ENCODE measurements at places on chromosomes 6 and 20.

- DNase-seq = no peak
Observed at GRCh38 chr6:16243055-16243454, 4.7 kb downstream of the GMPR start.

- no peak for DNase-seq
Observed at GRCh38 chr20:44248410-44248759, 1.3 kb downstream of the GDAP1L1 start.

GRCh38 chr6:84018453-84019061, 15.0 kb upstream of the MRAP2 start:
- no peak for DNase-seq

DNA sequence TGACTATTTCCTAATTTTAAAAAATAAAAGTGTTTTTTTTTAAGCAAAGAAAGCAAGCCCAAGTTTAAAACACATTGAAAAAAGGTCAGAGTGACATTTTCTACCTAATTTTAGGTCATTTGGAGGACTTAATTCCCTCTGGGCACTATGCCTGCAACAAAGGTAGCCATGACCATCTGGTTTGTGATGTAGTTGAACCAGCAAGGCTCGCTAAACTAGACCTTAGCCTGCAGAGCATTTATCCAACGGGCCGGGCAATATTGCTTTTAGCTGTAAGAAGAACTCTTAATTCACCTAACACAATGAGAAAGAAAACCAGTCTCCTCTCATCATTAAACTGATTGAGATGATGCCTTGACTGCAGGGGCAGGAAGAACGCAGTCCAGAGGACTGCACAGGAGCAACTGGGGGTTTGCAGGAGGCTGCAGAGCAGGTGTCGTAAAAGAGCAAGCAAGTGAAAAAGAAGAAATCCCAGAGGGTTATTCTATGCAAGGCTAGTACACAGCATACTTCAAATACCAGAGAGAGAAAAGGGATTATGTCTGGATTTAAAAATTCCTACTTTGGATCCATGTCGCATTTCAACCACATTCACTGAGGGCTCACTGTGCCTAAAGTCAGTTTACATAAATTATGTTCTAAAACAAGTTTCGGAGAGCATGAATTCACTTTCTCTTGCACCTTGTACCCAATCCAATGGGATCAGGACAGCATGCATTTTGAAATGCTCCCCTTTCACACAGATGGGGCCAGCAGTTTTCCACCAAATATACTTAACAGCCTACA, 12.8 kb downstream of the TRAF3IP2 start:
- no peak for DNase-seq

- no peak for DNase-seq
Observed at GRCh38 chr6:73743081-73743480, 47.1 kb downstream of the CD109 start.

DNA sequence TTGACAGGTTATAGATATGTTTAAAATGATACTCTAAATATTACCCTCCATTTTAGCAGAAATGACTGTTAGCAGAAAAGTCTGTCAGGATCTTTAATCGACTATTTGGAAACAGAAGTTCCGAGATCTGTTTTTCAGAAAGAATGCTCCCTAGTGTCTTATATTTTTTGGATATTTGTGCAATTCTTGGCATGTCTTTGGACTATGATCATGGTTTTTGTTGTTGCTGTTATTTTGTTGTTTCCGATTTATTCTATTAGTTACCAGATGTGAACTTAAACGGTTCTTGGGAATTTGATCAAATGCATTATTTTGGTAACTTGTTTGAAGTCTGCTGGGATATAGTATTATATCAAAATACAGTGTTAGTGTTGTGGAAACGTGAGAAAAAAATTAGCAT, 106.4 kb upstream of the CEP162 start:
- DNase-seq = no peak

- DNase-seq = no peak
Observed at GRCh38 chr6:151536188-151536479, 42.3 kb downstream of the CCDC170 start.

DNA sequence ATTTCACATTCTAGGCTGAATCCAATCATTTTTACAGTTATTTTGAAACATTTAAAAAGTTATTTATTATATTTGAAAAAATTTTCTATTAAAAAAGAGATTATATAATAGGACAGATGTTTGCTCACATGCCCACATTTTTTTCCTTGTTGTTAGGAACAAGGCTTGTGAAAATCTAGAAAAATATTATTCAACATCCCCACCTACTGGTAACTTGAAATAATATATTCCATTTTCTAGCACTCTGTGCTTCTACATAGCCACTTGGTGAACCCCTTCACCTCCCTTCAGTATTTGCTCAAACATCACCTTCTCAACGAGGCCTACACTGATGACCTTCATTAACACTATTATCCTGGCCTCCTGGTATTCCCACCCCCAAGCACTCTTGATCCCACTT, 18.3 kb upstream of the GPRC6A start:
- DNase-seq = no peak

- no peak for DNase-seq
Observed at GRCh38 chr20:38452880-38453624, 17.9 kb upstream of the SNHG17 start.

DNA sequence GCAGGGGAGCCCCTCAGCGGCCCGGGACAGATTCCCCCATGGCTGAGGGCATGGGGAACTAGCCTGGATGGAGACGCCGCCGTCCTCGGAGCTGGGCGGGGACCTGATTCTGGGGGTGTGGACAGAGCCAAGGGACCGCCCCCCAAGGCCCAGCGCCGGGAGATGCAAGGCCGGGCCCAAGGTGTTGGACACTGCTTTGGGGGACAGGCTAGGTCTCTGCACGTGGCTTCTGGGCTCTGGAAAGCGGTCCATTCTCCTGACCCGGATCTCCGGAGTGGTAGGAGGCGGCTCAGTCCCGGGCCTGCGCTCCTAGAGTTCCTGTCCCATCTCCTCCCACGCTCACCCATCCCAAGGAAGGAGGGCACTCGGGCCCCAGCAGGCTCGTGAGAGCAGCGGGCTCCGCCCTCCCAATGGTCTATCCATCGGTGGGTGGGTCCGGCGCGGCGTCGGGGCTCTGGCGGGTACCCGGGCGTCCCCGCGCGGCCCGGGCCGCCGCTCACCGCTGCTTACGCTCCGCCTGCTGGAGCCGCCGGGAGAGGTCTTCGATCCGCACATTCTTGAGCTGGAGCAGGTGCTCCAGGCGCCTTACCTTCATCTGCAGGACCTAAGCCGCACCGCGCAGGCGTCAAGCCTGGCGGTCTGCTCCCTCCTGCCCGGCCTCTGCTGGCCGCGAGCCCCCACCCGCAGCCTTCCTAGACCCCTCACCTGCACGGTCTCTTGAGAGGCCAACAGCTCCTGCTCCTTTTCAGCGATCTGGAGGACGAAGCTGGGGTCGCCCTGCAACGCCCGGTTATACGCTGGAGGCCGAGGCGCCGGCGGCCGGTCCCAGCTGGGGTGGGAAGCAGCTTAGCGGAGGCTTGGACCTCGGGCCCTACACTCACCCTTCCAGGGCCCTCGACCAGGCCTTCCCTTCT, 3.3 kb downstream of the SPEF1 start:
- no peak for DNase-seq

GRCh38 chr20:15618110-15618509, 955.1 kb downstream of the KIF16B start:
- DNase-seq = no peak

DNA sequence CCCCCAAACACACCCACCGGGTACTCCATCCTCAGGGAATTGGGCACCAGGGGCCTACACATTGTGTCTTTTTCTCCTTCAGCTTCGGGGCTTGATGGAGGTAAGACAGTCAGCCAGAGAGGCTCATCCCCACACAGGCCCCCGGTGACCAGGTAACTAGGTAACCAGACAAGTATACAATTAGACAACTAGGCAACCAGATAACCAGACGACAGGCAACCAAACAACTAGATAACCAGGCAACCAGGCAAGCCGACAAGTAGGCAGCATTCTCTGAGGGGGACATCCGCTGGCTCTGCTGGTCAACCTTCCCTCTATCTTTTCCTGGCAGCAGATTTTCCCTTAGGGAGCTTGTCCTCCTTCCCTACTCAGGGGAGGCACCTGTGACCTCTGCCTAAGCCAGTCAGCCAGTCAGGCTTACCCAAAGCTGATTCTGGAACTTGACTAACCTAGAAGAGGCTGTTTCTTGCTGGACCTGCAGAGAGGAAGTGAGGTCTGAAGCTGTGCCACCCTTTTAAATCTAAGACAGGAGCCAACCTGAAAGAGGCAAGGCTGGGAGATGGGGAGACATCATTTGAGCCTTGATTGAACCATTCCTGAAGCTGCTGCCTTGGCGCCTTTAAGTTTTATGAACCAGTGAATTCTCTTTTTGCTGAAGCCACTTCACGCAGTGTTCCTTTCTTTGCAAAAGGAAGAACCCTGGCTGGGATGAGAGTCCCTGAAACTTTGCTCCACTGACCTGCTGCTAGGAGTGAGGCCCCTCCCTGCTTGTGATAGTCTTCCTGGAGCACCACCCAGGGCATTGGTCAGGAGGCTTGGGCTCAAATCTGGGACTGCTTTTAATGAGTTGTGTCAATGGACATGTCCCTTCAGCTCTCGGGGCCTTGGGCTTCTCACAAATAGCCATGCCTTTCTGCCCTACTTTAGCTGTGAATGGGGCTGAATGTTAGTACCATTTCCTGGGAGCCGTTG, 96.4 kb upstream of the RNF24 start:
- no peak for DNase-seq

DNA sequence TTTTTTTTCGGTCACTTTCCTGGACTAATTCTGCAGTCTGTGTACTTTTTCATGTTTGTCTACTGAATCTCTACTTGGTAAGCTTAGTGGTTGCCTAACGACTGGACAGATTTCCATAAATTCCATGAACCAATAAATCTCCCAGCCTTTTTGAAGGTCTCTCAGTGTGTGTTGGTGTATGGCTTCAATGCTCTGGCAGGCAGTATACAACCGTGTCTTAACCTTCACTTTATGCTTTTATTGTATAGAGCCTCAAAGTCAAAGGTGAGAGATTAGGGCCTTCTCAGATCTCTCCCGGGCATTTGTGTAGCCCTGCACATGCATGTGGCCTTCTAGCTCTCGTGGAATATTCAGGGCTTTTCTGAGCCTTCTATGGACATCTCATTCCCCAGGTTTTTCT, 14.3 kb upstream of the CMTR1 start:
- no peak for DNase-seq

DNA sequence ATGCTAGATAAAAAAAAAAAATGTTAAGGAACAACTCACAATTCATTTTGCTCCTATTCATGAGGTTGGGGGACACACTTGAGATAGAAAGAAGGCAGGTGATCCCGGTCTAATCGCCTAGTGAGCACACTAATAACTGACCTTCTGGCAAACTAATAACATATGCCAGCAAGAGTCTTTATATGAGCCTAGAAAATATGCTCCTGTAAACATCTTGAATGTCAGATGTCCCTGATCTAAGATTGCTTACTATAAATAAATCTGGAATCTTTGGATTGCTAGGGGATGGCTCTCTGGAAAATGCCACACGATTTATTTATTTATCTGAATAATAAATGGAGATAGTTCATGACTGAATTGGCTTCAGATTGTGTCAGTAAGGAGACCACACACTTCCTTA, 821.9 kb downstream of the GRIK2 start:
- no peak for DNase-seq

DNA sequence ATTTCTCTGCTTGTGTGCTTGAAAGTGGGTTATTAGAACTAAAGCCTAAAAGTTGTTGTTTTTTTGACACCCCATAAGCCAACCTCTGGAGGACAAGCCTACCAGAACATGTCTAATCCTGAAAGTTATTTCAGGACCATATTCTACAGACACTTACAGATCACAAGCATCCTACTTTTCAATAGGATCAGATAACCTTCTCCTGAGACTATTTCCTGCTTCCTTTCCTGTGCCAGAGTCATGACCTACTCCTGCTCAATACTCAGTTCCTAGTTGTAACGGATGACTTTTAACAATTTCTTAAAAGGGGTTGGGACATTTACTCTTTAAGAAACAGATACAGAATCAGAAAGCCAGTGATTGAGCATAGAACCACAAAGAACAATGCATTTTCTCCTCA, 5.3 kb upstream of the FILIP1 start:
- no peak for DNase-seq

DNA sequence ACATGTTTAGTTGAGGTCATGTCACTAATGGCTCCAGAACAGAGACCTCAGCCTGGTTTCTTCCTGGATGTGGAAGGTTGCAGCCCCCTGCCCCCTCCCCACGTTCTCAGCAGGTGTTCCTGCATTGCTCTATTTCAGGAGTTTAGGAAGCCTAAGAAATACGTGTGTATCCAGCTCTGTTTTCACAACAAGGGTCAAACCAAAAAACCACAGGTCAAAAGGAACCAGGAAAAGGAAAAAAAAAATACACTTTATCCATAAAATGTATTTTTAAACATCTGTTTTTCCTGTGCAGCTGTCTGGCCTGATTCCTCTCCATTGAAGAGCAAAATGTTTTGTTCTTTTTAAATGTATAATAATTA, 107.9 kb upstream of the PLEKHG1 start:
- no peak for DNase-seq

DNA sequence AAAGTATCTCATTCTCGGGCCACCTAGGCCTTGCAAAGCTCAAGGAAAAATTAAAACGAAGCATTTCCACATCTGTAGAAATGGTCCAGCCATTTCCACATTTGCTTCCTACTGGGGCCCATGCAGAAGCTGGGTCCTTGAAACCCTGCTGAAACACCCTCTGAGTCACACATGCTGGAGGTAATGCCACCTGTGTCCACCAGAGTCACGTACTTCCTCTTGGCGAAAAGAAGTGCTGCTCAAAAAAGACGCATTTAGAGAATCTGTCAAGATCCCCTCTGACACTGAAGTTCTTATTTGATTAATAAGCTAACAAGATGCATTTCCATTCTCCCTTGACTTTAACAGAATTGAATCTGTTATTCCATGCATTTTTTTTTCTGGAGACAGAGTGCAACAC, 423.2 kb downstream of the PREX1 start:
- no peak for DNase-seq

GRCh38 chr20:7933346-7933745, 6.9 kb downstream of the HAO1 start:
- DNase-seq = no peak

DNA sequence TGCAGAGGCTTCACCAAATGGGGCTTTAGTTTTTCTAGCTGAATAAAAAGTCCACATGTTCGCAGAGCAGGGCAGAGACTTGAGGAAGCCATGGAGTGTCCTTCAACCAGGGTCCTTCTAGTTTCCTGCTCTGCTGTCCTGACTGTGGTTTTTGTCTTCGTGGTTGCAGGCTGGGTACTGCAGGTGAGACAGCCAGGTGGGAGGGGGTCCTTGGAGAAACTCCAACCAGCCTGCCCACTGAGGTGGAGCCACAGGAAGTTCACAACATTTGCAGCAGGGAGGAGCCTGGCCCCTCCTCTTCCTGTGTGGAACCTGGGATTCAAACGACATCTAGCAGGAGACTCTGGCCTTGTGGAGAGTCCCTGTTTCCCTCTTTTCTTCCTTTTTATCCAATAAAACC, 68.8 kb upstream of the MYLIP start:
- DNase-seq = no peak

Data from activated naive CD4-positive, alpha-beta T cell (primary cell).